ENCODE measurements at places on chromosomes 12 and 14.

- peak; percentile 17 for DNase-seq
These were observed 1.9 kb upstream of the BAZ2A start for GRCh38 chr12:56631790-56632700.

- DNase-seq = no peak
These were observed 815.8 kb downstream of the BCL11B start for GRCh38 chr14:98456231-98456630.

DNA sequence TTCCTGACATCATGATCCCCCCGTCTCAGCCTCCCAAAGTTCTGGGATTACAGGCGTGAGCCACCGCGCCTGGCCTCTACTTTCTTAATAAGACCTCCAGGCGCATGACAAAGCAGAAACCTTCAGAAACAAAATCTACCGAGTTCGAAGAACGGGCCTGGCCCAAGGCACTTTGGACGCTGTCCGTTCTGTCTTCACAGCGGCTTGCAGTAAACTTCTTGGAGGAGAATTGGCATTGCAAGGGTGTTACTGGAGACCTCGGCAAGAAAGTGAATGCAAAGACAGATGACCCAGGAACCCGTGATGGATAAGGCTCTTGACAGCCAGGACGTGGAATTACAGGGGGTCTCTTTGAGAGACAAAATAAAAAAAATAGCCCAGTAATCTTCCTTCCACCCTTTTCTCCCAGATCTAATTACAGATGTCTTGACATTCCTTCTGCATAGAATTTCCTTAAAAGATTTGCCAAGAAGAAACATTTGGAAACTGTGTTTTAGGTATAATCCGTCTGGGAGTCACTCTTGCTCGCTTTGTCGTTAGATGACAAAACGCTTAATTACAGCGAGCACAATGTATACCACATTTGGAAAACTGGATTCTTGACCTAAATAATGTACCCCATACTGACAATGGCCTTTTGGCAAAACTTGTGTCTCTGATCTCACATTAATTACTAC is 83.2 kb upstream of the TBX3 start:
- no peak for DNase-seq

DNA sequence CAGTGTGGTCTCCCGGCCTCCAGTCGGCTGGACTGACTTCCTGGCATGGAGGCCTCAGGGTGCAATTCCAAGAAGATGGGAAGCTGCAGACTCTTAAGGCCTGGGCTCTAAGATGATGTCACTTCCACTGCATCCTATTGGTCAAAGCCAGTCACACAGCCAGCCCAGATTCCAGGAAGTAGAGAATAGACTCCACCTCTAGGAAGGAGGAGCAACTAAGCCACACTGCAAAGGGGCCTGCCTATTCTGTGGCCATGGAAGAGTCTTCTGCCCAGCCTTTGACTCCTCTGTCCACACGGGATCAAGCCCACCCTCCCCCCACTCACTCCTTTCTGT is 103.9 kb upstream of the RFLNA start:
- DNase-seq = no peak

DNA sequence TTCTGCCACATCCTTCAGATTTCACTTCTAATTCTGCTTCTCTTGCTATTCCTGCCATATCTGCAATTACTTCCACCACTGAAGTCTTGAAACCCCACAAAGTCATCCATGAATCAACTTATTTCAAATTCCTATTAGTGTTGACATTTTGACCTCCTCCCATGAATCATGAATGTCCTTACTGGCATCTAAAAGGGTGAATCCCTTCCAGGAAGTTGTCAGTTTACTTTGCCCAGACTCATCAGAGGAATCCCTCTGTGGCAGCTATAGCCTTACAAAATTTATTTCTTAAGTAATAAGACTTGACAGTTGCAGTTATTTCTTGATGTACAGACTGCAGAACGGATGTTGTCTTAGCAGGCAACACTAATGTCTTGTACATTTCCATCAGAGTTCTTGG is 162.9 kb downstream of the PCNX1 start:
- no peak for DNase-seq

DNA sequence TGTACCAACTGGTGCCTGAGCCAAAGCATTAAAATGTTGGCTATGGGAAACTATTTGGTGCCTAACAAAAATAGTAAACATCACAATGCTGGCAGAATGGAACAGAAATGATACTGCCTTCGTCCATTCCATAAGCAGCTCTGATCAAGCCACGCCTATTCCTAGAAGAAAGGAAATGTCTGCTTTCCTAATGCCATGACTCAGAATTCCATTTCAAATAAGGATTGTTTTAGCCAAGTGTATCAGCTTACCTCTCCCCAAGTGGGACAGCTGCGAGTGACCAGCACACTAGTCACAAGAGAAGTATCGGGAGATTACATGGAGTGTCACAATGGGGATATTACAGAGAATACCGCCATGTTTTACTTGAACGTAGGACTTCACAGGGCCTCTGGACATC is 38.7 kb downstream of the GLT8D2 start:
- DNase-seq = peak; percentile 90

- DNase-seq = no peak
These were observed 2.1 kb upstream of the SLC38A2 start for GRCh38 chr12:46374711-46375110.

- DNase-seq = peak; percentile 80
These were observed 835 bp downstream of the VEZT start for GRCh38 chr12:95218150-95219133.

GRCh38 chr14:63203015-63203414 is 1.2 kb upstream of the RHOJ start:
- no peak for DNase-seq
